ENCODE measurements at places on chromosomes 16 and 17.

DNA sequence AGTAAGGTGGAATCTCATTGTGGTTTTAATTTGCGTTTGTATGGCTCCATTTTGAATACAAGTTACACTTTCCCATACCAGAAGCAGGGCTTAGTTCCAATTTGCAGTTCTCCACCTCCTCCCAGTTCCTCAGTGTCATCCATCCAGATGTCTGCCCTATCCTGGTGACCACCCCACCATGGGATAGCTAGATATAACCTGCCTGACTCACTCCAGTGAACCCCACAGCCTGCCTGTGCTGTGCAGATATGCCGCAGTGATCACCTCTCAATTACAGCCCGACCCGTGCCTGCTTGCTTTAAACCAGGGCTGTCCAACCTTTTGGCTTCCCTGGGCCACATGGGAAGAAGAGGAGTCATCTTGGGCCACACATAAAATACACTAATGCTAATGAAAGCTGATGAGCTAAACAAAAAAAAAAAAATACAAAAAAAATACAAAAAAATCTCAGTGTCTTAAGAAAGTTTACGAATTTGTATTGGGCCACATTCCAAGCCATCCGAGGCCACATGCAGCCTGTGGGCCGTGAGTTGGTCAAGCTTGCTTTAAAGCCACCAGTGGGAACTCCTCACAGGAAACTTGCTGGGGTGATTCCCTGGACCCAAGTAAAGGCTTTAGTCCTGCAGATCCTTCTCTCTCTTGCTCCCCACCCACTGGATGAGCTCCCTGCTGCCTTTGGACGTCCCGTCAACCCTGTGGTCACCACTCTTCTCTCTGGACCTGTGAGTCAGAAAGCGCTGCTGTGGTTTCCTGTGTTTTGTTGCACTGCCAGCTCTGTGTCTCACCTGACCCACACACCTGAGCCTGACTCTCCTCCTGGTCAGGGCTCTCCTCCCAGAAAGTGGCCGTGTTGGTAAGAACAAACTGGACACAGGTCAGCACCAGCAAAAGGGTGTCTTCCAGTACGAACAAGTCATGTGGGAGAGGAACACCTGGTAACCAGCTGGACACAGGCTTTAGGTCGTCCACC is 83.0 kb downstream of the EMP2 start:
- DNase-seq, result no peak

DNA sequence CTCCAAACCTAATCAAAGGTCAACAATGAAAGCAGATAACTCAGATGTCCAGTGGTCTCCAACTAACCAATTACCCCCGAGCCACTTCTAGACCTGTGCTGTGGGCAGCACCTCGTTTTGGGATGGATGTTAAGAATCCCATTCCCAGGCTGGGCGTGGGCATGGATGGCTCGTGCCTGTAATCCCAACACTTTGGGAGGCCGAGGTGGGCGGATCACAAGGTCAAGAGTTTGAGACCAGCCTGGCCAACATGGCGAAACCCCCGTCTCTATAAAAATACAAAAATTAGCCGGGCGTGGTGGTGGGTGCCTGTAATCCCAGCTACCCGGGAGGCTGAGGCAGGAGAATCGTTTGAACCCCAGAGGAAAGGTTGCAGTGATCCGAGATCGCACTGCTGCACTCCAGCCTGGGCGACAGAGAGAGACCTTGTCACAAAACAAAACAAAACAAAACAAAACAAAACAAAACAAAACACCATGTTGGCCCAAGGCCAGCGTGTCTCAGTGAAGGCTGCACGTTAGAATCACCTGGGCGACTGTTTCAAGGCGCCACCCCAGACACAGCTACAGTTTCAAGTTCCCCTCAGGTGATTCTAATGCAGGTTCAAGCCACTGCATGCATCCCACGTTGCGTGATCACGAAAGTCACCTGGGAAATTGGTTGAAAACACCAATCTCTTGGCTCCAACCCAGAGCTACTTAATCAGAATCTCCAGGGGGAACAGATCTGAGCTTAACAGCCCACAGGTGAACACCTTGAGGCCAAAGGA is 21.3 kb downstream of the COX4I1 start:
- no peak for DNase-seq

DNA sequence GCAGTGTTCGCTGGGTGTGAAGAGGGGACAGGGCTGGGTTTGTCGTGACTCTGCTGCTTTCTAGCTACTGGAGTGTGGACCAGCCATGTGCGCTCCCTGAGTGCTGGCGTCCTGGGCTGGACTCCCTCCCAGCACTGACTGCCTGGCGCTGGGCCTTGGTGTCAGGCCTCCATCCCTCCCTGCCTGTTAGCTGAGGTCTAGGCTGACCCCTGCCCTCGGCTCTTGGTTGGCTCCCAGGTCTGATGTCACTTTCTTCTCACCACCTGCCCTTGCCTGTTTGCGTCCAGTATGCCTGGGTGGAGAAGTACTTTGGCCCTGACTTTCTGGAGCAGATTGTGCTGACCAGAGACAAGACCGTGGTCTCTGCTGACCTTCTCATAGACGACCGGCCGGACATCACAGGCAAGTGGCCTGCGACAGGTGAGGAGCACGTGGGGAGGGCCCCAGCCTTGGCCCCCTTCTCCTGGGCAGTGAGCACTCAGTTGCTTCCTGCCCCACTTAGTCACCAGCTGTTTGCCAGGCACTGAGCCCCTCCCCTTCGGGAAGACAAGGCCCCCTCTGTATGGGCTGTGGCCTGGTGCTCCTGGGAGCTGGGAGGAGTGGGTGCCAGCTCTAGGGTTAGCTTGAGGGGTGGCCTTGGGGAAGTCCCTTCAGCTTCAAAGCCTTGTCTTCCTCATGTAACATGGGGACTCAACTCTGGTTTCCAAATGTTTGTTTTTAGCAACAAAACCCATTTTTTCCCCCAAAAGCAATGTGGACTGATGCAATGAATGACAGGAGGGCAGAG is 41.5 kb downstream of the NT5M start:
- DNase-seq, result no peak

GRCh38 chr16:28208824-28209223 is 2.9 kb downstream of the XPO6 start:
- DNase-seq, result no peak

DNA sequence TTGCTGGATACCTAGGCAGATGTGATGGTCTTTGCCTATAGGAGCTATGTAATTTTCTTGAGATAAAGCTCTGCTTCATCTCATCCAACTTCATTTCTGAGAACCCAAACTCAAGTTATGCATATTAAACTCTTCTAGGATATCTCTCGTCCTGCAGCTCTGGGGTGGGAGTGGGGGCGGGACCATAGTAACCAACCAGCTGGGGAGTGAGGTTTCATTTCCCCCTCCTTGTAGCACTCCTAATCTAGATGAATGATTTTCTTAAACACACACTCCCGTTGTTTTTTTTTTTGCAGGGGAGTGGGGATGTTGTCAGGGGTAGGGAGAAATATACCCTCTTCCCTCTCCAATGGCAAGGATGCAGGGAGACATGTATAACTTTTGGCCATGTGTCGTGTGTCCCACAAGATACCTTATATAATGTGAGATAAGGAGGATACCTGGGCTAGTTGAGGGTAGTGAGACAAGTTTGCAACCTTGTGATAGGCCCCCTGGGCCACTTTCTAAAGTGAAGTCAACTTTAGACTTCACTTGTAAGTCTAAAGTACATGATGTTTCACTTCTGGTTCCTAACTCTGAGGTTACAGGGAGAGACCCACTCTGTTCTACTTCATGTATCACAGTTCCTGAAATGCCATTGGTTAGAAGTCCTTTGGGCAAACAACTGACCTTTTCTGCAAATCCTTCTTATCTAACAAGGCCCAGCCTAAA is 10.5 kb upstream of the HEATR6 start:
- no peak for DNase-seq

DNA sequence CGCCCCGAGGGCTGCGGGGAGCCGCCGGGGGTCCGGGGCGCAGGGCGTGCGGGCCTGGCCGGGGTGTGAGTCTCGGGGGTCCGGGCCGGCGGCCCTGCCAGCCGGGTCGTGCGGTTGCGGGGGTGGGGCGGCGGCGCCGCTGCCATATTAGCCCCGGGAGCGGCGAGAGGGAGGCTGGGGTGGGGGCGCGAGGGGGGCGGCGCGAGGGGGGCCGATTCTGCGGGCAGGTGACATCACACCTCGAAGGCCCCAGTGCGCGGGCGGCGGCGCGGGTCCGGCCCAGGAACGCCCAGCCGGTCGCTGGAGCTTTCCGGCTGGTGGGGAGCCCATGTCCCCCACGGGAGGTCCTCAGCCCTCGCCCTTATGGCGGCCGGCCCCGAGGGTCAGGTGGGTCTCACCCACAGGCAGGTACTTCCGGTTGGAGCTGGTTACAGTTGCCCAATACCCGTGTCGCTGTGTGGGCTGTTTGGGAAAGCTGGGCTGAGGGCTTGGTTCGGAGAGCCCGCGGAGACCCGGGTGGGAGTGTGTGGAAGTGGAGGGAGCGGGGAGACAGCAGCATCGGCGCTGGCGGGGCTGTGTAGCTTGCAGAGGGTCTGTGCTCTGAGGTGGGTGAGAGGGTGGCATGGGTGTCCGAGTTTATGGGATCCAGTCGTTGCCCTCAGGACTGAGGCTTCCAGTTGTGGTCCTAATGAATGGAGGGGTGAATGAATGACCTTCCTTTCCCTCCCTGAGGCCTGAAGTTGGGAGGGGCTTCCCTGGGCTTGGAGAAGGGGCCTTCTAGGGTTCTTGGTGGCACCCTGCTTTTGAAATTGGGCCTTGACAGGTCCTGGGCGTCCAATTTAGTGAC is 804 bp downstream of the ATP6V0C start:
- DNase-seq, result peak; percentile 60

GRCh38 chr16:63230421-63231040 is 1194.3 kb upstream of the CDH8 start:
- DNase-seq, result no peak

GRCh38 chr17:80785477-80786178 is 206.0 kb upstream of the CHMP6 start:
- no peak for DNase-seq

GRCh38 chr16:23435500-23435899 is 17.5 kb downstream of the COG7 start:
- DNase-seq, result peak; percentile 70

DNA sequence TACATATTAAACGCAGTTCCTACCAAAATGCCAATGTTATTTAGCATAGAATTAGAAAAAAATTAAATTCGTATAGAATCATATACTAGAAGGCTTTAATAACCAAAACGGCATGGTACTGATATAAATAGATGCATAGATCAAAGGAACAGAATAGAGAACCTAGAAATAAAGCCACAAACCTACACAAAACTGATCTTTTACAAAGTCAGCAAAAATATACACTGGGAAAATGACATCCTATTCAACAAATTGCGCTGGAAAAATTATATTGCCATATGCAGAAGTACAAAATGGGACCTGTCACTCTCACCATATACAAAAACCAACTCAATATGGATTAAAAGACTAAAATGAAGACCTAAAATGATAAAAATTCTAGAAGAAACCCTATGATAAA is 1882.6 kb downstream of the TP53TG3F start:
- no peak for DNase-seq

DNA sequence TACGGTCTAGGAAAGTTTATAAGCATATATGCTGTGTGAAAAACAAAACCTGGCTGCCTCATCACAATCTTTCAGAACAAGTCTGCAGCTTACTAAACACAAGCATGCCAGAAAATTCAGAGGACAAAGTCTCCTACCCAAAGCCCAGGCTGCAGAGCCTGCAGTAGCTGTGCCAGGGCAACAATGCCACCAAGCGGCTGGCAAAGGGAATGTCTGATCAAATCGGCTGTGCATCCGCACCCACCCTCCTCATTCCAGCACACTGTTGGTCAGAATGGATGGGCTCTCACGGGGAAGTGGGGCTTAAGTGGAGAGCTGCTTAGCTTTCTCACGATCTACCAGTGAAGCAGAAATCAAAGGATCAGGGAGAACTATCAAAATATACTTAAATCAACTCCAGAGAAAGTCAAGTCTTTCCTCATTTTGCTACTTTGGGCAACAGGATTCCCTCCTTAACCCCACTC is 73.5 kb downstream of the CYTH1 start:
- DNase-seq, result peak; percentile 66
